T-cell (primary cell): ENCODE measurements at places on chromosomes 3 and 15. TPM values are rescaled to one million over a fixed set of nuclear protein-coding genes. Genes with fewer than 3 reads are reported as not detected.

DNA sequence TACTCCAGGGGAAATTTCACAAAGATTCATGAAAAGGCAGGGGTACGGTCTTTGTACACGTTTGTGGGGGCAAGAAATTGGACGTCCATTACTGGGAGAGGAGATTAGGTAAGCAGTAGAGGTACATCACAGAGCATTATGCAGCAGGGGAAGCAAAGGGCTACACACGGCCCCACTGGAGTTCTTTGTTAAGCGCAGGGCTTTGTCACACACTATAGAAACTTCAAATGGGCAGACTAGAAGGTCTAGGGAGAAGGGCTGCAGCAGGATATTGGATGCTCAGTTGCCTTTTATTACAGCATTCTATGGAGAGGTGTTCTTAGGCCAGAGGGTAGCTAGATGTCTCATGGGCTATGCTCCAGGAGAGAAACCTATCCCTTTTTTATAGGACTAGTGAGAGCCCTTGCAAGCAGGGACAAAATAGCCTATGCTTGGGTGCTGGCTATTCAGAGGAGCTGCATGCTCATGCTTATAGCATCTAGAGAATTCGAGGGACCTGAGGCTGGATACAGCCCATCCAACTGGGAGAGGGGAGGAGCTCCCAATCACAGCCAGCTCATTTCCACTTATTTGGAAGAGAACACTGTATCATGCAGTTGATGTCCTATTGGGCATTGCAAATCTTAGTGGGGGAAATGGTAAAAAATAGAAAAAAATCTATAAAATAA, 506.4 kb upstream of the ADAMTS9 start:
- no peak for DNase-seq

DNA sequence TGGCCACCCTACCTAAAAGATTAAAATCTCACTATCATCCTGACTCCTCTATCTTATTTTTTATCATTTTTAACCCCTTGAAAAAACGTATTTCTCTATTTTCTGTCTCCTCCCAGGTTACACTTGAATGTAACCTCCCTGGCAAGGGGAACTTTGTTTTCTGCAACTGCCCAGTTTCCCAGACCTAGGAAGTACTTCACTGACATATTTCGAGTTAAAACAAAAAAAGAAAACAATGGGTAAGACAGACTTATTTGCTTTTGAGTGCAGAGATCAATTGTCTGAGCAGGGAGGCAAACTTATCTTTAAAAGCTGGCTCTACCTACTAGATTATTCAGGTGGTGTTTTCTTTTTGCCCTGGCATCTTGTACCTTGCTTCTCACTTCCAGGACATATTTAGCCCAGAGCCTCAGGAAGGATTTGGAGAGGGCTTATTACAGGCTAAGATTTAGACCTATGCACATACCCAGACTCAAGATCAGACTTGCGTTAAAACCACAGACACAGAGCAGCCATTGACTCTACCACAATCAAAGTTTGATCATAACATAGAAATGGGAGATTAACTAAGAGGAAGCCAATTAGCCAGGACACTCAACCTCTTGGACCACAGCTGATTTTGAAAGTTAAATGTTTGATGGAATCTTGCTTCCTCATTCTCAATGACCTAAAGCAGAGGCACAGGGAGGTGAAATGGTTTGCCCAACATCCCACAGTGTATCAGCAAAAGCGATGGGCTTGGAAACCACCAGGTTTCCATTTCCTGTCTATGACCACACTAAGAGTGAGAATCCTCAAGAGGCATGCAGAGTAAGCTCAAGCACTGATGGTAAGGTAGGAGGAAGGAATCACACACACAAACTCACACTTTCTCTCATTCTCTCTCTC, 169.5 kb upstream of the THBS1 start:
- DNase-seq = no peak

DNA sequence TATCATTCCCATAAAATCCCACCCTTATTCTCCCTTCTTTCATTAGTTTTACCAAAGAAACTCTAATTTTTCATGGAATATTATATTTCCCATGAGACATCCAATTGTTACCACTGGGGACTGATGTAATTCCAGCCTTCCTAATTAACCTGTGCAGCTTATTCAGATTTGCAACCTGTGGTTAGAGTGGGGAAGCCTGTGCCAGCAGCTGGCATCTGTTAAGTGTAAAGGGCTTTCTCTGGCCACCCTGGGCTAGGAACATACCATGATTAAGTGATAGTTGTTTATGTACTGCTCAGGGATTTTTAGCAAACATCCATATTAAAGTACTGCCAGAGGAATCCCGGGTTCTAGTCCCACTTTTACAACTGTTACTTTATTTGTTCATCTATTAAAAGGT, 78.2 kb downstream of the TPRG1 start:
- DNase-seq = no peak

DNA sequence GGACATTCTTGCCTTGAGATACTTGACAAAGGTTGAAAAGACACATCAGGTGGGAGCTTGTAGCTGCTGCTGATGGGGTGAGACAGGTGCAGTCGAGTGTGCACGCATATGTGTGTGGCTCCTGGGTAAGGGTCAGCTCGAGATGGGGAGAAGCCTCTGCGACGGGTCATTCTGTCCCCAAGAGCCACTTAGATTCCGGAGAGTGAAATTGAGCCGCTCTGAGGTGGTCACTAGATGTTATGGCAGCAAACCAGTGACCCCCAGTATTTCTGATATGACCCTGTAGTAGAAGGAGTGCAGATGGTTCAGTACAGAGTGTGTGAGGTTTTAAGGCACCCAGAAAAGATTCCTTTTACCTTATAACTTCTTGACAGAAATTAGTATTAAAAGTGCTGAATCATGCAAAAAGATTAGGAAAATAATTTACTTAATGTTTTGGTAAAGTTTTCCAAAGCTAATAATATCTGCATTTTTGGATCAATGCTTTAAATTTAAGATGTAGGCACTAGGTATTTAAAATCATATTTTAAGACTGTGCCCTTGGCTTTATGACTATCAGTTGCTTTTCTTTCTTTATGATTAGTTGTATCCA, 241.9 kb upstream of the TOPAZ1 start:
- no peak for DNase-seq

- no peak for DNase-seq
Measured at GRCh38 chr3:105885256-105885655, 16.4 kb upstream of the CBLB start.

- no peak for DNase-seq
Measured at GRCh38 chr3:66224220-66224619, 3.4 kb downstream of the SLC25A26 start.

GRCh38 chr3:151356794-151357462, 27.6 kb upstream of the P2RY13 start:
- DNase-seq = no peak

DNA sequence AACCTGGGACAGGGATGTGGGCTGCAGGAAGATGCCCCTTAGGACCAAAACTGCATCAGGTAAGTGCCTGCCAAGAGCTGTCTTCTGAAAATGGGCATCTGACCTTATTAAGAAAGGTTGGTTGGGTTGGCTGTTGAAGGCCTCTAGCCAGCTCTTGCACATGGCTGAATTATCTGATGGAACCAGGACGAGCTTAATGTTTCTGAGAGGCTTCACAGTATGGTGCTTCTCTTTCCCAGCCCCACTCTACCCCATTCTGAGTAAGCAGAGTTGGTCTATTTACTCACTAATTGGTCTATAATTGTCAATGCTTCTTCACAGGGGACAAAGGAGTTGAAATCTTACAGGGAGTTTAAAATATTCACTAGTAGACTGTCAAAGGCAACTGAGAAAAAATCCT, 48.4 kb downstream of the DTWD1 start:
- DNase-seq = no peak

DNA sequence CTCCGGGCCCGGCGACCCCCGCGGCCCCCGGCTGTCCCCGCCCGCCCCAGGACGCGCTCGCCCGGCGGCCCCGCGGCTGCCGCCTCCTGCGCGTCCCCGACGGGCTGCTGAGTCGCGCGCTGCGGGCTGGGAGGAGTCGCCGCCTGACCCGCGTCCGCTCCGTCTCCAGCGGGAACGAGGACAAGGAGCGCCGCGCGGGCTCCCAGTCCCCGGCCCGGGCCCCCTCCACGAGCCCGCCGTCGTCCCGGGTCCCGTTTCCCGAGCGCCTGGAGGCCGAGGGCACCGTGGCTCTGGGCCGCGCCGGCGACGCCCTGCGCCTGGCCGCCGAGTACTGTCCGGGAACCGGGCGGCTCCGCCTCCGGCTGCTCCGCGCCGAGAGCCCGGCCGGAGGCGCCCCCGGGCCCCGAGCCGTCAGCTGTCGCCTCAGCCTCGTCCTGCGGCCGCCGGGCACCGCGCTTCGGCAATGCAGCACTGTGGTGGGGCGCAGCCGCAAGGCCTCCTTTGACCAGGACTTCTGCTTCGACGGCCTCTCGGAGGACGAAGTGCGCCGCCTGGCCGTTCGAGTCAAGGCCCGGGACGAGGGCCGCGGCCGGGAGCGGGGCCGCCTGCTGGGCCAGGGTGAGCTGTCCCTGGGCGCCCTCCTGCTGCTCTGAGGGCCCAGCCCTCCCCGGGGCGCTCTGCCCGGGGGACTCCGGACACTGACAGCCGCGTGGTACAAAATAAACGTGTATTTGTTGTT, 1.5 kb downstream of the C2CD4A start:
- DNase-seq = peak; percentile 4

FBXW12 gene
- not detected for total RNA-seq

NBEAL2 gene
- 182 TPM for total RNA-seq

SLC9C1 gene
- total RNA-seq = not detected

SLC2A2 gene
- not detected for total RNA-seq

ACTRT3 gene
- not detected for total RNA-seq

IL5RA gene
- total RNA-seq = 0.60 TPM

ACP3 gene
- total RNA-seq = not detected
